Hematopoietic multipotent progenitor cell treated with erythropoietin and hydrocortisone succinate and interleukin-3 and kit ligand, for 15 days (in vitro differentiated cells): ENCODE measurements at places on chromosomes 1 and 21.
A peak's percentile ranks its signal among the peaks of the same experiment; 100 is the strongest.

- DNase-seq: peak; percentile 17
These were observed 97.8 kb downstream of the FMN2 start for GRCh38 chr1:240189386-240189989.

GRCh38 chr1:61391730-61392129, 309.4 kb downstream of the NFIA start:
- no peak for DNase-seq

DNA sequence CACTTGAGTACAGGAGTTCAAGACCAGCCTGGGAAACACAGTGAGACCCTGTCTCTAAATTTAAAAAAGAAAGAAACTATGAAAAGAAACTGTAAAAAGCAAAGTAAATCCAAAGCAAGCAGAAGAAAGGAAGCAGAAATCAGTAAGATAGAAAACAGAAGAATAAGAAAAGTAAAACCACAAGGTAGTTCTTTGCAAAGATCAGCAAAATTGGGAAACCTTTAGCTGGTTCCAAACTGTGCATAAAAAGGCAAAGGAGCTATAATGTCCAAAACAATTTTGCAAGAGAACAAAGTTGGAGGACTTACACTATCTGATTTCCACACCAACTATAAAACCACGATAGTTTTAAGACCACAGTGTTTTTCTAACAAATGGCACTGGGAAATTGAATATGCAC, 218.8 kb downstream of the RPS6KC1 start:
- no peak for DNase-seq

- DNase-seq: no peak
These were observed 365.2 kb downstream of the DSCAM start for GRCh38 chr21:40481764-40482163.

- DNase-seq: no peak
These were observed 242.1 kb upstream of the JUN start for GRCh38 chr1:59025898-59026426.
